PC-9 (cell line): ENCODE measurements at places on chromosomes 4 and X. TPM values are rescaled to one million over a fixed set of nuclear protein-coding genes. Genes with fewer than 3 reads are reported as not detected.

The DCLK2 gene
- total RNA-seq: 0.41 and 0.73 TPM in 2 replicates

The SMIM10L2A gene
- not detected in 2 replicates for total RNA-seq

The RIPPLY1 gene
- total RNA-seq: not detected in 2 replicates

The G3BP2 gene
- 102 and 105 TPM in 2 replicates for total RNA-seq

The ARAP2 gene
- total RNA-seq: 17.7 and 25.8 TPM in 2 replicates

The SPANXC gene
- 4.6 and 13.5 TPM in 2 replicates for total RNA-seq

The DIAPH2 gene
- total RNA-seq: 10.6 and 12.0 TPM in 2 replicates

The TSR2 gene
- 53.0 and 56.9 TPM in 2 replicates for total RNA-seq

The XKRX gene
- total RNA-seq: 1.2 and 1.4 TPM in 2 replicates

The CSAG1 gene
- total RNA-seq: 33.2 and 36.5 TPM in 2 replicates

The NAT8L gene
- 2.1 and 4.1 TPM in 2 replicates for total RNA-seq

The UGT2B11 gene
- not detected in 2 replicates for total RNA-seq

The MYL5 gene
- total RNA-seq: 29.8 and 47.6 TPM in 2 replicates

The SOWAHB gene
- 6.2 and 7.7 TPM in 2 replicates for total RNA-seq

The PRKG2 gene
- total RNA-seq: not detected in 2 replicates

The BGN gene
- 0.33 and 0.70 TPM in 2 replicates for total RNA-seq

The GAGE12E gene
- not detected in 2 replicates for total RNA-seq

The REELD1 gene
- total RNA-seq: not detected in 2 replicates

The BANK1 gene
- 2.2 and 2.7 TPM in 2 replicates for total RNA-seq

The SEPSECS gene
- total RNA-seq: 9.1 and 11.3 TPM in 2 replicates

The BST1 gene
- 0.31 TPM in 1 of 2 replicates, not detected in the other for total RNA-seq

The UGT2B10 gene
- not detected in 2 replicates for total RNA-seq

The XG gene
- total RNA-seq: not detected in 2 replicates

The GAGE12F gene
- not detected in 2 replicates for total RNA-seq

The CXorf65 gene
- not detected in 2 replicates for total RNA-seq

The PDLIM3 gene
- 3.3 and 5.6 TPM in 2 replicates for total RNA-seq

The PLP2 gene
- 90.0 and 94.5 TPM in 2 replicates for total RNA-seq

The CACNA1F gene
- not detected in 2 replicates for total RNA-seq

The MEPE gene
- not detected in 2 replicates for total RNA-seq

The GLOD5 gene
- not detected in 2 replicates for total RNA-seq

The TSPAN6 gene
- total RNA-seq: 49.6 and 52.2 TPM in 2 replicates

The SPARCL1 gene
- not detected in 2 replicates for total RNA-seq

The DUSP9 gene
- total RNA-seq: 1.3 and 1.8 TPM in 2 replicates

The MAGEC2 gene
- not detected in 2 replicates for total RNA-seq

The CXorf49 gene
- not detected in 2 replicates for total RNA-seq

The INTU gene
- total RNA-seq: 9.7 and 10.5 TPM in 2 replicates

The AFAP1 gene
- total RNA-seq: 69.6 and 84.1 TPM in 2 replicates
